Activated CD8-positive, alpha-beta T cell treated with anti-CD3 and anti-CD28 coated beads, Interleukin-2, amount 10 ng/mL, durations not matched to agents 7 days and 5 days (primary cell): ENCODE measurements at places on chromosomes 6 and 20. TPM values are rescaled to one million over a fixed set of nuclear protein-coding genes. Genes with fewer than 3 reads are reported as not detected.

The RAET1L gene
- not detected for total RNA-seq

The PERP gene
- 3.9 TPM for total RNA-seq

The REM1 gene
- total RNA-seq = not detected

The TFAP2A gene
- total RNA-seq = not detected

The BFSP1 gene
- 0.55 TPM for total RNA-seq

The TP53TG5 gene
- total RNA-seq = not detected

The ENTPD6 gene
- total RNA-seq = 31.9 TPM

The KCNQ5 gene
- 11.8 TPM for total RNA-seq

The KDM1B gene
- total RNA-seq = 9.6 TPM

The HLA-DOB gene
- 15.6 TPM for total RNA-seq
